Activated CD8-positive, alpha-beta memory T cell treated with anti-CD3 and anti-CD28 coated beads, Interleukin-2, amount 10 ng/mL, durations not matched to agents 7 days and 5 days (primary cell): ENCODE measurements at places on chromosomes 13 and 19. TPM values are rescaled to one million over a fixed set of nuclear protein-coding genes. Genes with fewer than 3 reads are reported as not detected.

Gene SGCG
- not detected for total RNA-seq

DNA sequence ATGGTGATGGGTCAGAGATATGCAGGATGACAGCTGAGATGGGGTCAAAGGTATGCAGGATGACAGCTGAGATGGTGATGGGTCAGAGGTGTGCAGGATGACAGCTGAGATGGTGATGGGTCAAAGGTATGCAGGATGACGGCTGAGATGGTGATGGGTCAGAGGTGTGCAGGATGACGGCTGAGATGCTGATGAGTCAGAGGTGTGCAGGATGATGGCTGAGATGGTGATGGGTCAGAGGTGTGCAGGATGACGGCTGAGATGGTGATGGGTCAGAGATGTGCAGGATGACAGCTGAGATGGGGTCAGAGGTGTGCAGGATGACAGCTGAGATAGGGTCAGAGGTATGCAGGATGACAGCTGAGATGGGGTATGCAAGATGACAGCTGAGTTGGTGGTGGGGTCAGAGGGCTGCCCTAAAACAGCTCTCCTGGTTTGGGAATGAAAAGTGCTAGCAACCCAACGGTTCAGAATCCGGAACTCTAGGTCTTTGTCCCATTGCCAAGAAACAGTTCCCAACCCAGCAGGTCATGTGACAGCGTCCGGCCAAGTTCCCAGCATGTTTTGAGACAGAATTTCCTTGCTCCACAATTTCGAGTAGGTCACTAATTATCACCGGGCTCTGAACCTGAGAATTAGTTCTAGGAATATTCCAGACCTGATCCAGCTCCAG lies 3.2 kb downstream of the SELENOW start:
- DNase-seq, result no peak

DNA sequence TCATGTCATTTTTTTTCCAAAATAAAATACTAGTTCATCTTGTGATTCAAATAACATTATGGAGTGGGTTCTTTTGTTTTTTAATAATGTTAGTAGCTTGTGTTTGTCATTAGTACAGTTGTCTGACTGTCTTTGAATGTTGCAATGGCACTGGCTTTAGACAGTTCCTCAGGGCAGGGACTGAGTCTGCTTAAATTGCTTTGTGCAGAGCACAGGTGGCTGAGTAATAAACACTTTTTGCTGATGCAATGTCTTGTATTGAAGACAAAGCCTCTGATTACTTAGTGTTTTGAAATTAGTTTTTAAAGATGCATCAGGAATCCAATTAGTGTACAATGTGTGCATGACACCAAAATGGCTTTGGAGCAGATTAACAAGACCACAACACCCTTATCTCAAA lies 88.7 kb upstream of the PCDH9 start:
- DNase-seq, result no peak

- DNase-seq, result no peak
These were observed 337.6 kb upstream of the SLC10A2 start for GRCh38 chr13:103403814-103404213.

- no peak for DNase-seq
These were observed 228.2 kb downstream of the NHLRC3 start for GRCh38 chr13:39266426-39266825.

DNA sequence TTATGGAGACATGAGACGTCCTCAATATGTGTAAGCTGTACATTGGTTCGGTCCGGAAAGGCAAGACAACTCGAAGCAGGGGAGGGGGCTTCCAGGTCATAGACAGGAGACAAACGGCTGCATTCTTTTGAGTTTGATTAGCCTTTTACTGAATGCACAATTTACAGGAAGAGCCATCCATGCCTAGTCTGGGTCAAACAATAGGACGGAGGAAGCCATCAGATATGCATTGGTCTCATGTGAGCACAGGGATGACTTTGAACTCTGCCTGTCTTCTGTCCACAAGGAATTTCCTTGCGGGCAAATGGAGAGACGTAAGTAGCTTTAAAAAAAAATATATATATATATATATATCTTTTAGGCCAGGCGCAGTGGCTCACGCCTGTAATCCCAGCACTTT lies 1.9 kb upstream of the CCNP start:
- no peak for DNase-seq

Gene IL12RB1
- 69.9 TPM for total RNA-seq

DNA sequence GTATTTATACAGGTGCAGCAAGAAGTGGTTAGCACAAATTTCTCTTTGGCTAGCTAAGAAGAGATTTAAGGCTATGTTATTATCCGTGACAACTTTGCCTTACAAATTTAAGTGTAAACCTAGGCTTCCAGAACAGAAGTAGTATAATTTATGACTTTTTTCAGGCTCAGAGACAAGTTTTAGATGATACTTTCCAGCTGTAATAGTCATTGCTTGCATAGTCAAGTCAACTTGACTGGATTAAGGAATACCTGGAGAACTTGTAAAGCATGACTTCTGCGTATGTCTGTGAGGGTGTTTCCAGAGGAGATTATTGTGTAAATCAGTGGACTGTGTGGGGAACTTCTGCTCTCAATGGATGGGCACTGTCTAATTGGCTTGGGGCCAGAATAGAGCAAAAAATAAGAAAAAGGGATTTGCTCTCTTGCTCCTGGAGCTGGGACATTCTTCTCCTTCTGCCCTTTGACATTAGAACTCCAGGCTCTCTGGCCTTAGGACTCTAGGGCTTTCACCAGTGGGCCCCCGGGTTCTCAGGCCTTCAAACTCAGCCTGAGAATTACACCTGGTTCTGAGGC lies 33.0 kb downstream of the CYSLTR2 start:
- no peak for DNase-seq
